ENCODE measurements at places on chromosomes 2 and 18. TPM values are rescaled to one million over a fixed set of nuclear protein-coding genes. Genes with fewer than 3 reads are reported as not detected.

GRCh38 chr2:71560638-71561011 lies 107.3 kb downstream of the DYSF start:
- no peak for DNase-seq

- DNase-seq, result no peak
These were observed 96.0 kb downstream of the UXS1 start for GRCh38 chr2:106098081-106098480.

The MC5R gene
- not detected for total RNA-seq

GRCh38 chr2:51084750-51085149 lies 52.8 kb upstream of the NRXN1 start:
- DNase-seq, result no peak

The TXNDC9 gene
- total RNA-seq, result 19.6 TPM

- DNase-seq, result no peak
These were observed 200.0 kb downstream of the CDH2 start for GRCh38 chr18:27976806-27977408.

DNA sequence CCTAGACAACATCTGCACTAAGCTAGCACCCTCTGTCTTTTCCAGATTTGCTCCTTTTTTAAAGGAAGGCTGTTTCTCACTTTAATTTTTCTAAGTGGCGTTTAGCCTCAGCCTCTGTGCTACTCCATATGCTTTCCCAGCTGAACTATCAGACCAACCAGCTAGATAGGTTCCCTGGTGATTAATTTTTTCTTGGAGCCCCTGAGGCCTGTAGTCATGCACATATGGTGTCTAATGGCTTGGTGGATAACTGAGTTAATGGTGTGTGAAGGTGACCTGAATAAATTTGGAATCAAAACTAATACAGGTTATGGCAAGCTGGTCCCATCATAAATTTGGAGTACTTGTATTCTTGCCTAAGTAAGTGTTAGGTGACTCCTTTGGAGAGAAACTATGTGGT lies 135.5 kb downstream of the MGAT5 start:
- no peak for DNase-seq

The PTH2R gene
- not detected for total RNA-seq

DNA sequence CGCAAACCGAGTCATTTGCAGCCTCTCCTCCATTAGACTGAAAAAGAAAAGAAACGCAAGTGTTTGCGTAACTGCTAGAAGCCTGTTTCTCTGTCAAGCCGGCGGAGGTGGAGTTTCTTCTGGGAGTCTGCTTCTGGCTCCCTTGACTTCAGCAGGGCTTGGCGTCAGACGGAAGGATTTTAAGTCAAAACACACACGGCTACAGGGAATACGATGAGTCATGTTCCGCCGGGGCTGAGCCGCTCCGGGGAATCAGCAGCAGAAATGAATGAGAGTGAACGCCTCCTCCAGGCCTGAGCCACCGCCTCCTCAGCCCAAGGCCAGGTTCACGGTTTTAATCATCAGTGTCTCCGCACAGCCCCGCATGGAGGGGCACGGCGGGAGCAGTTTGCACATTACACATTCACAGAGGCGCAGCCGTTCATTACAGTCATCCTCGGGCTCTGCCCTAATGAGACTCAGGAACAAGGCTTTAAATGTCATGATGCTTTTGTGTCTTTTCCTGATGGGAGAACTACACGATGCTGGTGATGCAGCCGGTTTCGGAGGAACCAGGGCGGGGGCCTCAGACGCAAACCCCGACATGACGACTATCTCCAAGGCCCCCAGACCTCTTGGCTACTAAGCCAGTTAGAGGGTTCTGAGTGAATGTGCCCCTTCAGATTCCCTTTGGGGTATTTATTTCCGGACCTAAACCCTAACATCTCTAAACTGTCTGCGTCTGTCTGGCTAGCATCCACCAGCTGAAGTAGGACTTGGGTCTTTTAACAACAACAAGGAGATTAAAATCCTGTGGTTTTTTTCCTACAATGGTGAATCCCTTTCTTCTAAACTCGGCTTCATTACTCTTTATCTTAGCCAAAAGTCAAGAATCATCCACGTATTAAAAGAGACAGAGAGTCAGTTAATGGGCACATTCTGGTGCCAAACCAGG lies 11.1 kb upstream of the SCG2 start:
- peak; percentile 82 for DNase-seq

DNA sequence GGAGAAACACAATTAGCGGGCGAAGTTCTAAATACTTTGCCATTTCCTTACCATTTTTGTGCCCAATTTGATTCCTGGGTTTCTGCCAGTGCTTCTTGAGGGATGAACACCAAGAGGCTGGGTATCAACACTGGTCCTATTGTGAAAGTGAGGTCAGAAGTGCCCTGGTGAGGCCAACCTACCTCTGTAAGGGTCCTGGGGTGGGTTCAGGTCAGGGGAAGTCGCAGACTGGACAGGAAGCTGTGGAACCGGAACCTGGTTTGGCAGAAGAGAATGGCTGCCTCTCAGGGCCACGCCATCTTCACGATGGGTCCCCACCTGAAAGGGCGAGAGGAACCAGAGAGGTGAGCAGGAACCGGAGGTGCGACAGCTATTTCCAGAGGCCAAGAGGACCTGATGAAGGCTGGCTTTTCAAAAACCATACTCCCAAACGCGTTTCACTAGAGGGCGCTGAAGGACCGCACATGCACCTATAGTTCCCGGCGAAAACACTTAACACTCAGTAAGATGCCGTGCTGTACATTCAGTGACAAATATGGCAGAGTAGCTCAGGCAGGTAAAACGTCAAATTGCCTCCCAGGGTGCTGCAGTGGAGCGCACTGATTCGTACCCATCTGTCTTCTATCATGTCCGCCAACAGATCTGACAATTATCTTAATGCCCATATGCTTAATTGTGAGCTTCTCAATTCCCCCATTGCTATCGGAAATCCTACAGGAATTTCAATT lies 275.3 kb upstream of the CCDC68 start:
- DNase-seq, result peak; percentile 67

The EVX2 gene
- total RNA-seq, result not detected

- no peak for DNase-seq
These were observed 42.3 kb downstream of the B3GNT2 start for GRCh38 chr2:62238236-62238635.

DNA sequence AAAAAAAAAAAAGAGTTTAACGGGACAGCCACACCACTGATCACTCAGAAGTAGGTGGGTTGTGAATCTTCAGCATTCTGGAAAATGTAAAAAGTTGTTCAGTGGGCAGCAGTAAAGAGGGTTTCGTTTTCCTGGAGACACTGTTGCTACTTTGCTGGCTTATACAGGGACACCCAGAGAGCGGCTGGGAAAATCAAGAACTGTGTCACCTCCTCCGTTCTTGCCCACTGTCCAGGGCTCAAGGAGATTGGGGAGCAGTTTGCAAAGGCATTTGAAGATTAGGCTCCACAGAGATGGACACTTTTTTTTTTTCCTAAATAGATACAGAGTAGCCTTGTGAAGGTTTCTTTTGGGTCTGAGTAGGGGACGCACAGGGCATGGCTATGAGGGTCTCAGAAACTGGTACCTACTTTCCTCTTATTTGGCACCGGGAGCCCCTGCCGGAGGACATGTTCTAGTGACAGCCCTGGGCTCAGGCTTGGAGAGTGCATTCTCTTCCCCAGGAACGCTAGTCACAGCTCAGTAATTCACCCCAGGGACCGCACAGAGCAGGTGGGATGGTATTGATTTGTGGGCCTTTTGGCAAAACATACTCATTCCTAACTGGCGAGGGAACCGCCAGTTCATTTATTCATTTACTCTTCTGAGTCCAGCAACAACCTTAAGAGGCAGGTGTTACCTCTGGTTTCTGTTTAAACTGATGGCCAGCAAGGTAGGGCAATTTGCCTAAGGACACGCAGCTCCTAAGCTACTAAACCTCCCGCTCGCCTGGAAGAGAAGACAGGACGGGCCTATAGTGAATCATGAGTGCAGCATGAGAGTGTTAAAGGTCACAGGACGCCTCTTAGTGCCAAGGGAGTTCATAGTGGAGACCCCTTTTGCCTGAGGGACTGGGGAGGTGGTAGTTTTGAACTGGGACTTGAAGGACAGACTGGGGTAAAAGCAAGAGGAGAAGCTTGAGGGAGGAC lies 53.1 kb downstream of the HPCAL1 start:
- DNase-seq, result no peak

DNA sequence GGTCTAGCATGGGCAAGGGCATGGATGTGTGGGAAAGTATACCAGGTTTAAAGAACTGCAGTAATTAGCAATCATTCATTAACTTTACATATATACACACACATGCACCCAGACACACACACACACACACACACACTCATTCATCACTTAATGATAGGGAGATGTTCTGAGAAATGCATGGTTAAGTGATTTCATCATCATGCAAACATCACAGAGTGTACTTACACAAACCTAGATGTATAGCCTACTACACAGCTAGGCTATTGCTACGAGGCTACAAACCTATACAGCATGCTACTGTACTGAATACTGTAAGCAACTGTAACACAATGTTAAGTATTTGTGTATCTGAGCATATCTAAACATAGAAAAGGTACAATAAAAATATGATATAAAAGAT lies 83.6 kb downstream of the COLEC12 start:
- DNase-seq, result no peak

The LRP2 gene
- total RNA-seq, result 0.13 TPM

The EMILIN2 gene
- total RNA-seq, result 17.8 TPM

DNA sequence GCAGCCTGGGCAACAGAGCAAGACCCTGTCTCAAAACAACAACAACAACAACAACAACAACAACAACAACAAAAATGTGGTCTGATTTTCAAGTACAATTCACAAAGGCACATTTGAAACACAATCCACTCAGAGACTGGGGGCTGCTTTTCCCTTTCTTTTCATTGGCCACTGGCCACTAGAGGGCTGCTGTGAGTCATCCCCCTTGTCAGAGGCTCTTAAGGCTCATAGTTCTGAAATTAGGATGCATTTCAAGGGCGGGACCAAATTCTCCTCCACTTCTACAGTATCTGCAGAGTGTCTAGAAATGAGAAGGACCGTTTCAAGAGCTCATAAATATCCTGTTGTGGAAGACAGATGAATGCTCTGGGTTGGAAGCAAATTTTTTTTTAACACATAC lies 285.4 kb downstream of the NRXN1 start:
- no peak for DNase-seq

- no peak for DNase-seq
These were observed 382.8 kb downstream of the GPD2 start for GRCh38 chr2:156818944-156819343.

DNA sequence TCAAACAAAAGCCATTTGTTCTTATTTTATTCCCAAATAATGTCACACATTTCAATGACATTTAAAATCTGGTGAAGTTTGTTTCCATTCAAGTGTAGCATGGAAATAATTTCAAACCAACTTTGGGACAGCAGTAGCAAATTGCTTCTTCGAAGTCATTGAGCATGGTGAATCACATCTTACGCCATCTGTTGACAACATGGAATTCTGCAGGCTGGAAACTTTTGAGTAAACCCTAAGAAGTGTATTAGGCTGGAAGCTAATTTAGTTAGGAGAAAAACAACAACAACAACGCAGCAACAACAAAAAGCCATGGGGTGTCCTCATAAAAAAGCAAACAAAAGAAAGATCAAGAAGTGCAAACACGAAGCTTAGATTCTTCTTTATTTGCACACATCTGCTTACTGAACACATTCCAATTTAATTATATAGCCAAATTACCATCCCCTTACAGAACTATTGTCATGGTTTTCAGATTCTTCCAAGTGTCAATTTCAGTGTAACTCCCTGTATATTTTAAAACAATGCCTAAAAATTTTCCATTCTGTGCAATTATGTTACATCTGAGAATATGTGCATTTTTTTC lies 659.0 kb upstream of the CDH7 start:
- no peak for DNase-seq

DNA sequence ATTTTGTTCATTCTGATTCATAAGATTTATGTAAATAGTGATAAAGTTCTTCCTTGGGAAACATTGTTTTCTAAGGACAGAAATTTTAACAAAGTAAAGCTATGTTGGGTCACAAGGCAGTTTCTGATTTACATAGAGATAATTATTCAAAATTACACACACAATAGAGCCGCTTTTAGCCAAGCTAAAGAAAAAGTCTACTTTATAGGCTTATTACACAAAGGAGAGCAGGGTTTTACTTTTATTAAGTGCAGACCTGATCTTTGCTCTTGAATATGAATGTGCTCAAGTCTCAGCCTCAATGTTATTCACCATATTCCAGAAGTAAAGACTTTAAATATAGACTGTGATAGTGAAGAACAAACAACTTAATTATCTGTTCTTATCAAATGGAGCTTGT lies 787.8 kb upstream of the LINC00305 start:
- DNase-seq, result no peak

GRCh38 chr18:79367480-79367879 lies 28.2 kb upstream of the NFATC1 start:
- no peak for DNase-seq

GRCh38 chr2:8714283-8714682 lies 32.4 kb downstream of the ID2 start:
- no peak for DNase-seq

- DNase-seq, result peak; percentile 75
These were observed 648 bp downstream of the ARID5A start for GRCh38 chr2:96537066-96537733.

Measured in heart left ventricle (tissue), 16 donors.